ENCODE measurements at places on chromosomes 1 and 21.

DNA sequence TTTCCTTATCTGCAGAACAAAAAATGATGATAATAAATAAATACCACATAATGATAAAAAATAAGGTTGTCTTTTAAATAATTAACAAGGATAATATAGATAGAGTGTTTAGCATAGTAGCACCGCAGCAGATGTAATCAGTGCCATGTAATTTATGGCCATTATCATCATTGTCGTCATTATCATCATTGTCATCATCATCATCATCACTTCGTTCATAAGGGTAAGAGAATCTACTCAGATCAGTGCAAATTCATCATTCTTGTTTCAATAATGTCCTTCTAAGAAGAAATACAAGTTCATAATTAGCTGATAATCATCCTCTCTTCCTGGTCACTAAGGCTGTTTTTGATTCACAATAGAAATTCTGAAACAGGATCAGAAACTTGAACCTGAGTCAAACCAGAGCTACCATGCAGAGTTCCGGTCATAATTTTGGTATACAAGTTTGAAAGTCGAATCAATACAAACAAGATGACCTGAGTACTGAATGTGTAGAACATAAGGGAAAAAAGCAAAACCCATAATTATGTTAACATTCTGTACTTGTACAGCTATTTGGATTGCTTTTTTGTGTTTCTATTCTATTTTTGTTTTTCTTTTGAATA lies 172.0 kb downstream of the LRRC40 start:
- DNase-seq: no peak

DNA sequence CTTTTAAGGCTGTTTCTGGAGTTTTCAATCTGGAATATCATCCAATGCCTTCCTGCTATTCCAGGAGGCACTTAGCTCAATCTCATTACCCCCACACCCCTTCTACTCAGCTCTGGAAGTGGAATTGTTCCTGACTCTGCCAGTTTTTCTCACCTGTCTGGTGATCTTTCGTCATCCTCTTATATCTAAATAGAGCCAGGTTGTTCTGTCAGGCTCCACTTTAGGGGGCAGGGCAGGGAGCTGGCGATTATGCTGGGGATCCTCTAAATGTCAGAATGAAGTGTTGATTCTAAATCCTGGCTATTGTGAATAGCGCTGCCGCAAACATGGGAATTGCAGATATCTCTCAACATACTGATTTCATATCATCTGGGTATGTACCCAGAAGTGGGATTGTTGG lies 63.6 kb upstream of the ETV3 start:
- DNase-seq: no peak

DNA sequence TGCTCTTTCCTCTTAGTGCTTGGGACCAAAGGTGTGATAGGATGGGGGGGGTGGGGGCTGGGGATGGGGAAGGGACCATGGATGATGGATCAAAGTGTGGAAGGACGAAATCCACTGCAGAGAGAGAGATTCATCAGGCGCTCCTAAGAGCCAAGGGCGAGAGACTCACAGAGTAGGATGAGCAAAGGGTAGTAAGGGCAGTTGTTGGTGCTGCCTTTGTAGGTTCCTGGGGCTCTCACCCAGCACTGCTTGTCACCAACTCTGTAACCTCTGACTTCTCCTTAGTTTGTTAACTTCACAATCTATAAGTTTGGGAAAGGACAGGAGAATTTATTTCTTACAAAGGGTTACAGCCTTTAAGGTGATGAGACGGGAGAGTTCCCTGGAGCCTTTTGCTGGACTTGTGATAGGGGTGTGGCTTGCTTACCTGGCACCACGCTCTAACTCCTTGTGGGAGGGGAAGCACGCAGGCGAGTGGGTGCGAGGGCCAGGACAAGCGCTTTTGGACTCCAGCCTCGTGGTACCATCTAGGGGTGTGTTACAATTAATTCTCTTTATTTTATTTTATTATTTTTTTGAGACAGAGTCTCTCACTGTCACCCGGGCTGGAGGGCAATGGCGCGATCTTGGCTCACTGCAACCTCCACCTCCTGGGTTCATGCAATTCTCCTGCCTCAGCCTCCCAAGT lies 1.6 kb upstream of the PDXK start:
- no peak for DNase-seq

DNA sequence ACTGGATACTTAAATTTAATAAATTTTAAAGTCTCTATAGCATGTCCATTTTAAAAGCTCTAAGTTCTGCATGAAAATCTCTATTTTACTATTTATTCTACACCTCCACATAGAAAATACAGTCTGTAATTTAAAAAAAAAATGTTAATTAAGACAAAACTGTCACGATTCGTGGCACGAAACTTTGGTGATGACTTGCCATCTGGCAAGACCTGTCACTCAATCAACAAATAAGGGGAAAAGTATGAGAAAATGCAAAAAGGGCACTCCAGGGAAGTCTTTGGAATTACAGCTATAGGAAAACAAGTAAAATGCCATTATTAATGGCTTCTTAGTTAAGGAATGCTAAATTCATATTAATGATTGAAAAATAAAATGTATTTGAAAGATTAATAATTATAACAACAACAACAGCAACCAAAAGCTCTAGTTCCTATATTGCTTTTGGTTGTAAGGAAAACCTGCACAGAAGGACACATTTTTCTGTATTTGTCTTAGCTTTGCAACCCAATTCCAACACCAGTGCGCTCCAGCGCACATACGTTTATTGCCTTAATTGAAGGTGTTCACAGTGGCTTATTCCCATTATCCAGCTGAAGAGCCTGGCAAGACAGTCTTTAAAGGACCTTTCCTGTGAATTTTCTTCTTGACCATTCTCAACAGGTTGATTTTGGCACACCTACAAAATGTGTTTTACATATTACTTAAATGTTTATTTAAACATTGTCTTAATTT lies 107.8 kb downstream of the PLPPR5 start:
- DNase-seq: no peak

Measured in stimulated activated CD8-positive, alpha-beta memory T cell treated with anti-CD3 and anti-CD28 coated beads, Interleukin-7, amount 100 ng/mL, for 48 hours (primary cell).